LHCN-M2 (cell line): ENCODE measurements at places on chromosomes 12 and 14. TPM values are rescaled to one million over a fixed set of nuclear protein-coding genes. Genes with fewer than 3 reads are reported as not detected.

SAMD15 gene
- 1.7 and 5.0 TPM in 2 replicates for total RNA-seq

CCDC38 gene
- not detected in 2 replicates for total RNA-seq

CRIP2 gene
- 152 and 159 TPM in 2 replicates for total RNA-seq

CLEC1B gene
- not detected in 2 replicates for total RNA-seq

IFNG-AS1 gene
- total RNA-seq, result not detected in 2 replicates

MIP gene
- total RNA-seq, result not detected in 2 replicates

TEX52 gene
- not detected in 2 replicates for total RNA-seq

CLEC4A gene
- total RNA-seq, result 0.77 TPM in 1 of 2 replicates, not detected in the other

BHLHE41 gene
- 2.4 and 4.0 TPM in 2 replicates for total RNA-seq

OTOGL gene
- 0.19 and 0.34 TPM in 2 replicates for total RNA-seq

LPCAT3 gene
- total RNA-seq, result 14.6 and 20.4 TPM in 2 replicates

SPIC gene
- total RNA-seq, result not detected in 2 replicates

PRPH gene
- total RNA-seq, result 0.11 and 0.26 TPM in 2 replicates

NDRG2 gene
- total RNA-seq, result 0.86 TPM in 1 of 2 replicates, not detected in the other

WDR20 gene
- total RNA-seq, result 18.3 and 21.1 TPM in 2 replicates

IL31 gene
- total RNA-seq, result not detected in 2 replicates

NGDN gene
- 37.1 and 41.3 TPM in 2 replicates for total RNA-seq

RFLNA gene
- 35.4 and 43.6 TPM in 2 replicates for total RNA-seq

PLEK2 gene
- 0.34 and 0.64 TPM in 2 replicates for total RNA-seq

A2ML1 gene
- total RNA-seq, result not detected in 2 replicates

HSPB8 gene
- total RNA-seq, result 10.9 and 11.4 TPM in 2 replicates

CLBA1 gene
- 9.4 and 10.8 TPM in 2 replicates for total RNA-seq

MUCL1 gene
- not detected in 2 replicates for total RNA-seq

MYL2 gene
- total RNA-seq, result not detected in 2 replicates

INHBE gene
- total RNA-seq, result 0.26 and 0.40 TPM in 2 replicates

WSCD2 gene
- not detected in 2 replicates for total RNA-seq

RNASE3 gene
- not detected in 2 replicates for total RNA-seq

CACNA2D4 gene
- not detected in 2 replicates for total RNA-seq

HPD gene
- 0.26 and 0.75 TPM in 2 replicates for total RNA-seq

GUCY2C gene
- total RNA-seq, result not detected in 2 replicates

HOTAIR gene
- total RNA-seq, result 3.3 and 7.0 TPM in 2 replicates

KLHL33 gene
- not detected in 2 replicates for total RNA-seq

GRIN2B gene
- not detected in 2 replicates for total RNA-seq

TAPBPL gene
- total RNA-seq, result 8.5 and 9.4 TPM in 2 replicates

CDKL1 gene
- 2.1 and 3.0 TPM in 2 replicates for total RNA-seq

TAS2R42 gene
- total RNA-seq, result not detected in 2 replicates

HOXC5 gene
- 1.8 and 2.9 TPM in 2 replicates for total RNA-seq

EID3 gene
- total RNA-seq, result 2.2 and 4.0 TPM in 2 replicates

LPAR5 gene
- total RNA-seq, result not detected in 2 replicates

KLRK1 gene
- 0.26 and 0.40 TPM in 2 replicates for total RNA-seq

TDP1 gene
- total RNA-seq, result 44.1 and 48.1 TPM in 2 replicates

PHC1 gene
- 11.6 and 18.7 TPM in 2 replicates for total RNA-seq

CINP gene
- total RNA-seq, result 48.4 and 64.4 TPM in 2 replicates
